ENCODE measurements at places on chromosomes 16 and 17. TPM values are rescaled to one million over a fixed set of nuclear protein-coding genes. Genes with fewer than 3 reads are reported as not detected.

KRTAP4-5 gene
- not detected for total RNA-seq

CD300H gene
- total RNA-seq: not detected

GINS3 gene
- 15.5 TPM for total RNA-seq

TBC1D3E gene
- not detected for total RNA-seq

EVI2A gene
- total RNA-seq: 53.9 TPM

TK1 gene
- total RNA-seq: 198 TPM

MYCBPAP gene
- total RNA-seq: 0.34 TPM

ARL16 gene
- total RNA-seq: 42.9 TPM

TNK1 gene
- 0.06 TPM for total RNA-seq

RNF222 gene
- total RNA-seq: not detected

PRSS33 gene
- not detected for total RNA-seq

PIRT gene
- total RNA-seq: not detected

INCA1 gene
- 0.34 TPM for total RNA-seq

- DNase-seq: no peak
Measured at GRCh38 chr17:62707425-62707739, 79.9 kb downstream of the MRC2 start.

- DNase-seq: no peak
Measured at GRCh38 chr16:57604177-57604576, 24.3 kb upstream of the ADGRG1 start.

DNA sequence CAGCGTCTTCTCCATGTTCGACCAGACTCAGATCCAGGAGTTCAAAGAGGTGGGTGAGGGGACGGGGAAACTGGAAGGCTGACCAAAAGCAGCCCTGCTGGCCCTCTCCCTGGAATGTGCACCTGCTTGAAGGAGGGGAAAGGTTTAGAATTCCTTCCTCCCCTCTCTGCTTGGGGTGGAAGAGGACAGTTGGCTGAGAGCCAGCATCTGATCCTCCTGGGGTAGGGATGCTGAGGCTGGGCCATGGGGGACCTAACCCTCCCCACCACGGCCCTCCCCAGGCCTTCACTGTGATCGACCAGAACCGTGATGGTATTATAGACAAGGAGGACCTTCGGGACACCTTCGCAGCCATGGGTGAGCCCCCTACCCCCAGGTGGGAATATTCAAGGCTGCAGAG, 1.3 kb downstream of the MYL11 start:
- no peak for DNase-seq

GRCh38 chr17:4645642-4646041, 4.2 kb upstream of the ALOX15 start:
- DNase-seq: no peak

- DNase-seq: no peak
Measured at GRCh38 chr17:18370761-18371160, 6.8 kb upstream of the EVPLL start.

DNA sequence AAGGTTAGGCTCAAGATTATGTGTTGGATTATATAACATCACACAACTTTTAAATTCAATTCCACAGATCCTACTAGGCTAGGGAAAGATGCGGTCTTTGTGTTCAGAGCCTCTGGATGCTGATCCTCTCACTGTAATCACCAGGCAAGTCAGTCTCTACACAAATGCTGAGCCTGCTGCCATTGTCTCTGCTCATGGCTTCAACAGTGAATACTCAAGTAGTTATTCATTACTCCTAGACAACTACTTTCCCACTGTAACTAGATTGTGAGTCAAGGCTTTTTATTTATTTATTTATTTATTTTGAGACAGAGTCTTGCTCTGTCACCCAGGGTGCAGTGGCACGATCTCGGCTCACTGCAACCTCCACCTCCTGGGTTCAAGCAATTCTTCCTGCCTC, 15.8 kb upstream of the NDUFAB1 start:
- no peak for DNase-seq

GRCh38 chr17:43324205-43324893, 74.4 kb upstream of the ARL4D start:
- DNase-seq: no peak

DNA sequence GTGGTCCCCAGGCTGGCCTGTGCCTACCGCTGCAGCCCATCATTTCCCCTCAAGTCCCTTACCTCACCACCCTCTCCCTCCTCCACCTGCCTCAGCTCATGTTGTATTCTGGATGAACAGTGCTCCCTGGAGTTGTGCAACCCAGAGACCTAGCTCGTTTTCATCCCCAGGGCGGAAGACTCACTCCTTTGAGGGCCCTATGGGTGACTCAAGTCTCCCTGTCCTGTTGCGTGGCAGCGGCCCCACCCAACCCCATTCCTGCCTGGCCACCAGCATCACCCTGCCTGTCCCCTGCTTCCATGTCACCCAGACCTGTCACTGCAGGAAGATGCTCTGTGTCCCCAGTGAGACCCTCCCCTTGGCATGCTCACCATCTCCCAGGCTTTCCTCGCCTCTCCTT, 3.3 kb downstream of the ALOX12B start:
- DNase-seq: no peak

DNA sequence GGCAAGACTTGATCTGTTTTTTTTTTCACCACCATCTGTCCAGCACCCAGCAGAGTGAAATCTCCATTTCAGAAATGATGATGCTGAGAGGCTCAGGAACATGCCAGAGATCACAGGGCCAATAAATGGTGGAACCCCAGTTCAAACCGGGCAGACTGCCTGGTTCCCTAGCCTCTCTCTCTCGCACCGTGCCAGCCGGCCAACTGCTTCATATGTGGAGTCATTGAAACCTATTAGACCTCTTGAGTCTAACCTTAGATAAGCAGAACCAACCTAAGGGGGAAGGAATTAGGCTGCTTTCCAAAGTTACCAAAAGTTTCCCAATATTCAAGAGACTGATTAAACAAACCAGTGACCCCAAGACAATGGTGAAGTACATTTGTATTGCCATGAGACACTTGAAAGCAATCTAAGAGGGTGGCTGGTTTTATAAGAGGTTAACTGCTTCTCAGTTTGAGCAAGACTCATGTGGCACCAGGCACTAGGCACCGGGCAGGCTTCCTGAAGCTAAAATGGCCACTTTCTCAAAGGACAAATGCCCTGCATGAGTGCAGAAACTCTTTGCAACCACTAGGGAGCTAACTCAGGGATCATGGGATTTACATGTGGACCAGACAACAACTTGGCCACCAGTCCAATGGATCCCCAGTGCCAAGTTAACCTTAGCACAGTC, 18.4 kb downstream of the TOX3 start:
- no peak for DNase-seq

GRCh38 chr17:37261286-37261685, 114.5 kb upstream of the C17orf78 start:
- DNase-seq: peak; percentile 57

DNA sequence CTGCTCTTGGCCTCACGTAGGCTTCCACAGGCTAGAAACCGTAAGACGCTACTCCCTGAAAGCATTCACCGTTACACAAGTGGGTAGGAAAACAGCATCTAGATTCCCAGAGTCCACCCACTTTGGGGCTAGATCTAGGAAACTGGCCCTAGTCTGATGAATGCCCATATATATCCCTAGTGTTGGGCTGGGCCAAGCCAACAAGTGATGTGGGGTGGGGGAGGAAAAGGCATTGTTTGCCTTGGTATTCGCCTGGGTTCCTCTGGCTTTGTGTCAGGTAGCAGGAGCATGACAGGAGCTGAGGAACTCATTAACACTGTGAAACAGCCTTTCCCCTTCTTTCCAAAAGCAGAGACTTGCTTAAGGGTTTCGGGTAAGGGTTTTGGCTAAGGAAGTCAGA, 112.4 kb downstream of the SMG6 start:
- DNase-seq: no peak

DNA sequence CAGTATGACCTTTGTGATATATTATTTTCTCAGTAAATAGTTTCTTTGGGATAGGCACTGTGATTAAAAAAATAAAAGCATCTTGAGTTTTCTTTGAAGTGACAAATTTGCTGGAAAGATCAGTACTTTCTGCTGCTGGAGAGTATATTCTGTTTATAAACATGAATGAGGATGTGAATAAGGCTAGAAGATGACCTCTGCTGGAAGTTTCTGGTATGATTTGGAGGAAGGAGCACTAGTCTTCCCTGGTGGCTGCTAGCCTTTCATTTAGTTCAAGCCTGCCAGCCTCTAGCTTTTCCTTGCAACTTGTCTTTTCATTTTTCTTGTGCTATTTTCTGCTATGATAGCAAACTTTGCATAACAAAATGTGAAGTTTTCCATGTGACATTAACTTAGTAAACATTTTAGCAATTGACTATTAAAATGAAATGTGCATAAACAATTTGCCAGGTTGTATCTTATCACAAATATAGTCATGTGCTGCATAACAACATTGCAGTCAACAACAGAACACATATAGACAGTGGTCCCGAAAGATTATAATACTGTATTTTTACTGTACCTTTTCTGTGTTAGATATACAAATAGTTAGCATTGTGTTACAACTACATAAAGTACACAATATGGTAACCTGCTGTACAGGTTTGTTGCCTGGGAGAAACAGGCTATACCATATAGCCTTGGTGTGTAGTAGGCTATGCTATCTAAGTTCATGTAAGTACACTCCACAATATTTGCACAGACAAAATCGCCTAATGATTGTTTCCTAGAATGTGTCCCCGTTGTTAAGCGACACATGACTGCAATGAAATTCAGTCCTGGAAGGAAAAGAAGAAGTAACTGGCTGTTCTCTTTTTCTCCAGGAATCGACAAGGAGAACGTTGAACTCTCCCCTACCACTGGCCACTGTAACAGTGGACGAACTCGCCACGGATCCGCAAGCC, 18.1 kb upstream of the RAB11FIP4 start:
- DNase-seq: peak; percentile 65

DNA sequence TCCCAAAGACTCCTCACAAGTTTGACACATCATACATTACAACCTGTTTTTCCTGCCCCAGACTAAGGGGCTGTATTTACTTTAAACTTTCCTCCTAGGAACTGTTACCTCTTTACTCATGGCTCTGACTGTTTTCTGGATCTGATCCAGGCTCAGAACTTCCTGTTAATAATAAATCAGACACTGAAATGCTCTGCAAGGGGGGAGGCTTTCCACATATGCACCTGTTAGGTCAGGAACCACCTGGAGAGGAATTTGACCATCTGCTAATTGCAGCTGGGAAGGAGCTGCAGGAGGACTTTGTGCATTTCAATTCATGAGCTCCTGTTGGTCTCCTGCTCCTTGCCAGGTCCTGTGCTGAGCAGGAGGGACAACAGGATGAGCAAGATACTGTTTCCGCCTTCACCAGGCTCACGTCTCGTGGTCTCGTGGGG, 476.9 kb upstream of the CDH5 start:
- no peak for DNase-seq

DNA sequence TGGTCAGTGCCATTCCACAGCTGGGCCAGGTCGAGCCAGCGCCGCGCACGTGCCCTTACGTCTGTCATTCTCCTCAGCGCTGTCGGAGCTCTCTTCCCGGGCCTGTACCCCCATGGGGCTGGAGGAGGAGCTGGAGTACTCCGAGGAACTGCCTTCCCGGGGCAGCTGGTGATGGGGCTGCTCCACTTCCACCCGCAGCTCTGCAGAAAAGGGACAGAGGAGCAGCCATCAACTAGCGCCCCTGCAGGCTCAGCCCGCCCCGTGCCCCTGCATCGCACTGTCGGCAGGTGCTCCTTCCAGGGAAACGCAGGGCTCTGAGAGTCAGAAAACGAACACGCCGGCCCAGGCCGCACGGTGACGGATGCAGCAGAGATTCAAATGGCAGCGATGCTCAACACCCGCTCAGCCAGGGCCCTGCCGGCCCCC, 20.9 kb downstream of the MAP1LC3B start:
- no peak for DNase-seq

DNA sequence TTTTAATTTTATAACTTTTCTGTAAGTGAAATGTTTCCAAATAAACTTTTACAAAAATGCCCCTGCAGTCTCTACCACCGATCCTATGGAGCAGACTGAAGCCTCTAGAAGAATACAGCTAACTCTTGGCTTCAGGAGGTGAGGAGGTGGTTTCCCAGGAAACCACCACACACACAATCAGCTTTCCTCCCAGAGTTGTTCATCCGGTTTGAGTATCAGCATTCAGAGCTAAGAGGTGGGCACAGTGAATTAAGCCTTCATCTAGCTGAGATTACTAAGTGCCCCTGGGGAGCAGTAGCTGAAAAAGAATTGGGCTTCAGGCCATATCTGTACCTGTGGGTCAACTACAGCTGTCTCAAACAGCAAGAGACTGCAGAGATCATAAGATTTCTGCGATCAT, 139.7 kb downstream of the AATF start:
- no peak for DNase-seq

DNA sequence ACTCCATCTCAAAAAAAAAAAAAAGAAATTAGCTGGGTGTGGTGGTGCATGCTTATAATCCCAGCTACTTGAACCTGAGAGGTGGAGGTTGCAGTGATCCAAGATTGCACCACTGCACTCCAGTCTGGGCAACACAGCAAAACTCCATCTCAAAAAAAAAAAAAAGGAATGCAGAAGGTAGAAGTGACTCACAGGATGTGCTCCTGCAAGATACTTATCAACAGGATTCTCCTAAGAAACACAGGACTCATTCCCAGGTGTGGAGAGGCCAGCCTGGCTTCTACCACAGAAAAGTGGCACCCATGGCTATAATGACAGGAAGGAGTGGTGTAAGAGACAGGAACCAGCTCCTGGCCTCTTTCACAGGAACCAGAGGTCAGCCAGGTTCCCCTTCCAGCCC, 13.8 kb downstream of the ELMO3 start:
- DNase-seq: no peak

- DNase-seq: no peak
Measured at GRCh38 chr16:12043953-12044352, 67.4 kb downstream of the SNX29 start.

- no peak for DNase-seq
Measured at GRCh38 chr16:27551036-27551435, 1.1 kb downstream of the KATNIP start.

DNA sequence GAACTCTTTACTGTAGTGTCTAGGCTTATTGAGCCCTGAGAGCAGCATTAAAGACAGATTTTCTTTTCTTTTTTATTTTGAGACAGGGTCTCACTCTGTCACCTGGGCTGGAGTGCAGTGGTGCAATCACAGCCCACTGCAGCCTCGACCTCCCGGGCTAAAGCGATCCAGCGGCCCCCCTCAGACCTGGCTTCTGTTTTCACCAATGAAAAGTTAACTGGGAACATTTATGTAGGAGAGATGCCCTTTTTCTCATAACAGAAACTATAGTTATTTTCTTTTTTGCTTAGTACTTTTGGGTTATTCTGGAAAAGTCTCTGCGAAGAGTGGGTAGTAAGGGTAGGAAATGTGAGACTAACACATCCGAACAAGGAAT, 1.5 kb downstream of the MAP1LC3B start:
- no peak for DNase-seq

DNA sequence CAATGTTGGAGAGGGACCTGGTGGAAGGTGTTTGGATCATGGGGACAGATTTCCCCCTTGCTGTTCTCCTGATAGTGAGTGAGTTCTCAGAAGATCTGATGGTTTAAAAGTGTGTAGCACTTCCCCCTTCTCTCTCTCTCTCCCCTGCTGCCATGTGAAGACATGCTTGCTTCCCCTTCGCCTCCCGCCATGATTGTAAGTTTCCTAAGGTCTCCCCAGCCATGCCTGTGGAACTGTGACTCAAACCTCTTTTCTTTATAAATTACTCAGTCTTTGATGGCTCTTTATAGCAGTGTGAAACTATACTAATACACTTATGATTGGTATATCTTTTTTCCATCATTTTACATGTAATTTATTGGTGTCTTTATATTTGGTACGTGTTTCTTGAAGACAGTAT, 13.4 kb downstream of the ADGRG5 start:
- no peak for DNase-seq

GRCh38 chr16:53209429-53209828, 154.6 kb downstream of the CHD9 start:
- no peak for DNase-seq

- no peak for DNase-seq
Measured at GRCh38 chr16:2172688-2173335, 17.2 kb downstream of the TRAF7 start.

Measured in LHCN-M2 (cell line).